ENCODE measurements at places on chromosomes 4 and X. TPM values are rescaled to one million over a fixed set of nuclear protein-coding genes. Genes with fewer than 3 reads are reported as not detected.
A peak's percentile ranks its signal among the peaks of the same experiment; 100 is the strongest.

Gene PAGE2B
- not detected for polyA plus RNA-seq

Gene UGT2A1
- polyA plus RNA-seq: not detected

Gene SHROOM3
- 5.3 TPM for polyA plus RNA-seq

Gene SMIM31
- polyA plus RNA-seq: not detected

GRCh38 chr4:89324671-89325070, 17.1 kb upstream of the GPRIN3 start:
- H3K4me3 ChIP-seq: no peak overlapping the region
- H3K27me3 ChIP-seq: no peaks in the 10 kb centered on the region
- H3K36me3 ChIP-seq: no peaks in the 10 kb centered on the region
- no peak for DNase-seq
- peak overlapping the region; percentile 13 for H3K27ac ChIP-seq

DNA sequence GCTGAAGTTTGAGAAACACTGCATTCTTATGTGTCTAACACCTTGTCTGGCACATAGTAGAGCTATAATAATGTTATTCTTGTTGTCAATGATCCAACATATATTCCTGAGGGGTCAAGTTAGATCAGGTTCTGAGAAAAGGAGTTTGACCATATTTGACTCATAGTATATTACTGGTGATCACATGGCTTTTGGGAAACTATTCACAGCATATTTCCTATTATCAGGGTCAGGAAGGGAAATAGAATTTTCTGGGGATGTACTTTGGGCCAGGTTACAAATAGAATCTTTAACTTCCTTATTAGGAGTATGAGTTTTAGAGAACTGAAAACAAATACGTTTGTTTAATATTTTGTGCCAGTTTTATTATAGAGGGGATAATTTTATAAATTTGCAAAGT, 11.6 kb downstream of the IL15 start:
- H3K4me3 ChIP-seq: no peak overlapping the region
- no peaks in the 10 kb centered on the region for H3K36me3 ChIP-seq
- H3K27me3 ChIP-seq: no peaks in the 10 kb centered on the region
- no peak for DNase-seq
- H3K27ac ChIP-seq: no peak overlapping the region
- H3K4me1 ChIP-seq: no peaks in the 10 kb centered on the region

Gene STAP1
- polyA plus RNA-seq: not detected

GRCh38 chr4:26584725-26585124, 841 bp downstream of the TBC1D19 start:
- no peaks in the 10 kb centered on the region for H3K36me3 ChIP-seq
- H3K4me3 ChIP-seq: peak overlapping the region; percentile 40
- no peaks in the 10 kb centered on the region for H3K27me3 ChIP-seq

DNA sequence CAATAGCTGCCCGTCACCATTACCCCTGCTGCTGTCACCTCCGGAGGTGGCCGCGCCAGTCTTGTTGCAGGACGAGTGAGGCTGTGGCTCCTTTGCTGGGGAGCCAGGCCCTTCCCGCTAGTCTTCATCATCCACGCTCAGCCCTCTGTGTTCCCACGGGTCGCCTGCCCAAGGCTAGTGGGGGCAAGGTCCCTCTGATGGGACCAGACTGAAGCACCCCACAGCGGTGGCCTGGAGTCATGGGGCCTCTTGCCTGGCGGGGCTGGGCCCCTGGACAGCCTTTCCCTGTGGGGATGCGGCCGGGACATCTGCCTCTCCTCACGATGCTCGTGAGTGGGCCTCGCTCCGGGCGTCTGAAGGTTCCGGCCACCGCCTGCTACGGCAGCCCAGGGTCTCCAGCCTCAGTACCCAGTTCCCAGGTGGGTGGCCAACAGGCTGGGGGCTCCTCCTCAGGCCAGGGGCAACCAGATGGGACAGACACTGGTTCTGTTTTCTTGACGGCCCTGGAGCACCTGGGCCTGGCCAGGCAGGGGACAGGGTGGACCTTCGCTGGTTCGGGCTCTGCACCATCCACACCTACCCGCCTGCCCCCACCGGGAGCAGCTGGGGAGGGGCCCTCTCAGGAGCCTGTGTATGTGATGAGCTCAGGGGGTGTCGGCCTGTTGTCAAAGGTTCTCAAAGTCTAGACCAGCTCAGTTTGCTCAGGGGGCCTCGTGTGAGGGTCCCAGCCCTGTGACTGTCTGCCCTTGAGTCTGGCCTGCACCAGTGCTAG, 32.3 kb downstream of the DOK7 start:
- no peaks in the 10 kb centered on the region for H3K36me3 ChIP-seq
- no peak for DNase-seq
- H3K27me3 ChIP-seq: peaks cover 5% of the 10 kb centered on the region
- H3K4me1 ChIP-seq: peaks cover 60% of the 10 kb centered on the region

DNA sequence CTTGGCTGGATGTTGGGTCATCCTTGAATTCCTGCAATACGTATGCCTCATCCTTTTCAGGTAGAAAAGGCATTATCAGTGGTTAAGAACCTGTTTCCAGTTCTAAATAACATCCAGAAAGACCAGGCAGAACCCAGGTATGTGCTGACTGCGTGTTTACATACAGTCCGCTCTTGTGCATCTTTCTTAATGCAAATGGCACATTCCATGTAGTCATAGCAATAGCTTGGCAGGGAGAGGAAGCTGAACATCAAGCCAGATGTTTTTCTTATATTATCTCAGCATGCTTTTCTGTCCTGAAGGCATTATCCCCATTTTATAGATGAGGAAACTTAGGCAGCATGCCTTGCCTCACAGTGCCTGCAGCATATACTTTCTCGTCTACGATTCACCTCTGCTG, 2.1 kb downstream of the DCLK2 start:
- H3K27ac ChIP-seq: no peak overlapping the region
- H3K4me3 ChIP-seq: peak overlapping the region; percentile 93
- H3K27me3 ChIP-seq: no peaks in the 10 kb centered on the region
- DNase-seq: no peak
- peaks cover 8% of the 10 kb centered on the region for H3K4me1 ChIP-seq
- no peaks in the 10 kb centered on the region for H3K36me3 ChIP-seq

DNA sequence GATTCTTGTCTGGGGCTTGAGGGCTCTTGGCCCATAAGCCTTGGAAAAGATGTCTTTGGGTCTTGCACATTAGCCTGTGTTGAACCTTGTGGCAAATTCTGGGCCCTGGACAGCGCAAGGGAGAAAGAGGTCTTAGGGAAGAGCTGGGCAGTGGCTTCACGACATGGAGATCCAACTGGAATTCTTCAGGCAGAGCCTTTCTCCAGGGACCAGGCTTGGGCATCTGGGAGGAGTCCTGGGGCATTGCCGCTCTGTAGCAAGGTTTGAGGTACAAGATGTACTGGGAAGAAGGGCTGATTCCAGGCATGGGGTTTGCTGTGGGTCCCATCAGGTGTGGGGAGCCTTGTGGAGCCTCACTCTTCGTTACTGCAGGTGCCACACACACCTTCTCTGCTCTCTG, 104.0 kb upstream of the ACTRT1 start:
- no peaks in the 10 kb centered on the region for H3K27me3 ChIP-seq
- H3K36me3 ChIP-seq: no peaks in the 10 kb centered on the region
- no peak for DNase-seq
- no peaks in the 10 kb centered on the region for H3K4me1 ChIP-seq

DNA sequence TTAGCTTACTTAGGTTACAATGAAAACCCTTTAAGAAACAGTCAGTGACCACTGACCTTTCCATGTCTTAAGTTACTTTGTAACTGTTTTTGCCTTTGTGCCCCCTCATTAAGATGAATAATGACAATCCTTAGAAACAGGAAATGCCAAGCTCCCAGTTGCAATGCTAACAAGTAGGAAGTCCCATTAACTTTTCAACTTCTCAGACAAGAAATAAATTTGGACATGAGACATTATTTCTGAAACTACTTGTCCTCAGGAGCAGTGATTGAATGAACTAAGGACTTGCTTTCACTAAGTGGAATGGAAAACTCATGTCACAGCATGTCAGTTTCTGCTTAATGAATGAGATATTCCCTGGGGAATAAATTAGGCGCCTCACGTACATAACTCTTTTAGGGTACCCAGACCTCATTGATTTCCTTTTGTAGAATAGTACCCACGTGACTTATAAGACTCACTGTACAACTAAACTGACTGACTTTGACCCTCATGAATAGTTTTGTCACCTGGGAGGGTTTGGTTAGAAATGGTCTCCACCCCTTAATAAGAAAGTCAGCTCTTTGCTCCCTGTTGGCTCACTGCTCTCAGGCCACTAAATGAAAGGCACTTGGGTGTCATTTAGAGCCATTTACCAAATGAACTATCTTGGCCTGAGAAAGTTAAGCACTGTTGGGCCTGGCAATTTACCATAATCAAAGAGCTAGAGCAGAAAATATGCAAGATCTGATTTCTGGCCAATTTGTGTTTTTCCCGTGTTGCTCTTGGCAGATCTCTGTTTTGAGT, 383.9 kb downstream of the RPA4 start:
- no peaks in the 10 kb centered on the region for H3K27me3 ChIP-seq
- DNase-seq: no peak
- H3K36me3 ChIP-seq: no peaks in the 10 kb centered on the region
- H3K4me3 ChIP-seq: no peak overlapping the region

All from heart right ventricle (tissue), 16 donors.